ENCODE measurements at places on chromosomes 16 and 17. TPM values are rescaled to one million over a fixed set of nuclear protein-coding genes. Genes with fewer than 3 reads are reported as not detected.

- H3K36me3 ChIP-seq = peaks cover 22% of the 10 kb centered on the region
- H3K27me3 ChIP-seq = no peaks in the 10 kb centered on the region
- no peak for DNase-seq
- peaks cover 10% of the 10 kb centered on the region for H3K4me1 ChIP-seq
- no peak overlapping the region for H3K27ac ChIP-seq
Observed at GRCh38 chr17:42225646-42226045, 31.4 kb upstream of the GHDC start.

GRCh38 chr16:2845116-2845515, 12.9 kb downstream of the PRSS22 start:
- H3K4me3 ChIP-seq = no peak overlapping the region
- H3K27ac ChIP-seq = no peak overlapping the region
- peaks cover 33% of the 10 kb centered on the region for H3K4me1 ChIP-seq
- peaks cover 4% of the 10 kb centered on the region for H3K27me3 ChIP-seq
- no peaks in the 10 kb centered on the region for H3K36me3 ChIP-seq
- no peak for DNase-seq

DNA sequence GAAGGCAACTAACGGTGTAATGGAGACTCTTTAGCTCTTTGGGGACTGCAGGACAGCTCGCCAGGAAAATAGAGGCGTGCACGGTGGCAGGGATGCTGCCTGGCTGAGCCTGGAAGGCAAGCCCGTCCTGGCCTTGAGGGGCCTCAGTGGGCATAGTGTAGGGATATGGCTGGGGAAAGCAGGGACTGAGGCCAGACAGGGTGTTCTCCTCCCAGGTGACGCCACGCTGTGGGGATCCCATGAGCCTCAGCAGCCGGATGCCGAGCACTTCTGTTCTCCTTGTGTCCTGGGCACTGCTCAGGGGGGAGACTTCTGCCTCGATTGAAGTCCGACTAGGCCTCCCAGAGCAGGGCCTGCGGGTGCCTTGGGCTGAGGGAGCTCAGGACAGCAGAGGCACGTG, 89.2 kb downstream of the NPIPB11 start:
- no peaks in the 10 kb centered on the region for H3K36me3 ChIP-seq
- H3K27me3 ChIP-seq = no peaks in the 10 kb centered on the region
- no peak overlapping the region for H3K27ac ChIP-seq

DNA sequence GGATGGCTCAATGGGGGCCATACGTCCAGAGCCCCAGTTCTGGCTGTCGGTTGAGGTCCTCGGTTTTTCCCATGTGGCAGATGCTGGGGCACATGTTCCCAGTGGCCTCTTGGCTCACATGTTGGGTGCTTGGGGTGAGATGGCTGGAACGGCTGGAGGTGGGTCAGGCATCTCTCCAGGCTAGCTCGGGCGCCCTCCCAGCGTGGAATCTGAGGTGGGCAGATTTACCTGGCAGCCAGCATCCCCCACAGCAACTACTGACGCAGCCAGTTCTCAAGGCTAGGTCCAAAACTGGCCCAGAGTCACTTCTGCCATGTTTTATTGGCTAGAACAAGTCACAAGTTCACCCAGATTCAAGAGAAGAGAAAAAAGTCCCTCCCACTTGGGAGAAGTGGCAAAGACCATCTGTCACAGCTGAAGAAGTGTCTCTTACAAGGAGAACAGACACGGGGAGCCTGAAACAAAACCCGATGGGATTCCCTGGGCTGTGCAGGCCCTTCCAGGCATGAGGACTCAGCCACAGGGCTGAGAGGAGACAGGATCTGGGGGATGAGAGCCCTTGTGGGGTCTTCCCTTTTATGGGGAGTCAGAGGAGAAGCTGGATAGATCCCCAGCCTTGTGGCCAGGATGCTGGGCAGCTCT, 15.2 kb downstream of the ACE start:
- DNase-seq = no peak
- H3K36me3 ChIP-seq = no peaks in the 10 kb centered on the region
- no peak overlapping the region for H3K4me3 ChIP-seq
- H3K27me3 ChIP-seq = peaks cover 3% of the 10 kb centered on the region
- no peaks in the 10 kb centered on the region for H3K4me1 ChIP-seq
- H3K27ac ChIP-seq = no peak overlapping the region

GRCh38 chr17:64147110-64148016, 17.4 kb upstream of the ERN1 start:
- H3K27ac ChIP-seq = no peak overlapping the region
- H3K36me3 ChIP-seq = peaks cover 24% of the 10 kb centered on the region
- H3K4me3 ChIP-seq = no peak overlapping the region
- no peak for DNase-seq

DNA sequence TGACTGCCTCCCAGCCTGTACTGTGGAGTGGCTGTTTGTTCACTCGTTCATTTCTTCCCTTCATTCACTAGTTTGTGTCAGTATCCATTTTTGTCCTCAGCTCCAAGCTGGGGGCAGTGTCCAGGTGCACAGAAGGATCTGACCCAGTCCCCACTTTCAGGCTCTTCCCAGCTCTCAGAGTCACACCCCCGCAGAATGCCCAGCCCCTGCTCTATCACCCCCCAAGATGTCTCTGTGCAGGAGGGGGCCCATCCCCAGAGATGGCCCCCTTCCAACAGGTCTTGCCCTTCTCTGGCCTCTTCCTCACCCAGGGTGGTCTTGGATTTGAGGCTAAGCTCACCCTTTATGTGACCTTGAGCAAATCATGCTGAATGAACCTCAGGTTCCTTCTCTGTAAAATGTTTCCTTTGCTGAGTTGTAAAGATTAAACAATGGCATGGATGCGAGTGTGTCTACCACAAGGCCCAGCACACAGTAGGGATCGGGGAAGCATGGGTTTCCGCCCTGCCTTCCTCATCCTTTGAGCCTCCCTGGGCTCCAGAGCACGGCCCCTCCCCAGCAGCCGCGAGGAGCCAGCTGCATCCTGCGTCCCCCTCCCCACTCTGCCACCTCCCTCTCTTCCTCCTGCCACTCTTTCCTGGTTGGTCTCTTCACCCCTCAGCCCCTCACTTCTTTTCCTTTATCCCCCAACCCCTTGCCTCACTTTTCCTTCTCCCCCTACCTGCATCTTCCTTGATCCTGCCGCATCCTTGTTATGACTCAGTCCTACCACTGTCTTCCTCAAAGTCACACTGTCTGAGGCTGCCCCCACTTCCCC, 2.8 kb downstream of the FBXL19 start:
- H3K27me3 ChIP-seq = no peaks in the 10 kb centered on the region
- no peaks in the 10 kb centered on the region for H3K36me3 ChIP-seq
- H3K4me3 ChIP-seq = peak overlapping the region; percentile 50
- DNase-seq = no peak
- H3K27ac ChIP-seq = peak overlapping the region; percentile 32

GRCh38 chr16:54015147-54015546, 271.4 kb downstream of the IRX3 start:
- no peak for DNase-seq
- H3K4me1 ChIP-seq = peaks cover 3% of the 10 kb centered on the region

DNA sequence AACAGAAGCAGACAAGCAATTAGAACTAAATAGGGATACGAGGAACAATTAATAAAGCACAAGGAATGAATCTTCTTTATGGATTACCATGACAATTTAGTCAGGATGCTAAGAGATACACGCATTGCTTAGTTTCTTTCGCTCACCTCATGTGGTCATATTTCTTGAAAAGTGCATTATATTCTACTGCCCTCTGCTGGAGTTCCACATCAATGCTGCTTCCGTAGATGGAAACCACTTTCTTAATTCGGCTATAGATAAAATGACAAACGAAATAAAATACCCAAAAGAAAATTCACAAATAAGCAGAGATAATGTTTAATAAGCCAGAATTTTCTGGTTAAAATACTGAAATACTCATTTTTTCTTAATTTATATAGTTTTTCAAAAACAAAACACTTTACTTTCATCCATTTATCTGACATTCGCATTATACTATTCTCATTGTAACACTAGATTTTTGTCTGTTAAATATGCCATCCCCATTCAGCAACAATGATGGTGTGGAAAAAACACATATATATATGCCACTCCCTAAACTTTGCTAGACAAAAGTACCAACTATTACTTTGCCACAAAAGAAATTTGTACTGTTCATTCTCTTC, 22.0 kb upstream of the PHLPP2 start:
- peaks cover 20% of the 10 kb centered on the region for H3K36me3 ChIP-seq
- no peak overlapping the region for H3K4me3 ChIP-seq
- H3K4me1 ChIP-seq = peaks cover 3% of the 10 kb centered on the region

GRCh38 chr16:64866021-64866420, 255.8 kb downstream of the CDH11 start:
- no peaks in the 10 kb centered on the region for H3K36me3 ChIP-seq
- DNase-seq = no peak
- H3K4me1 ChIP-seq = no peaks in the 10 kb centered on the region
- no peak overlapping the region for H3K4me3 ChIP-seq

- no peak overlapping the region for H3K4me3 ChIP-seq
- no peak overlapping the region for H3K27ac ChIP-seq
Observed at GRCh38 chr17:18138065-18138749, 29.7 kb downstream of the MYO15A start.

DNA sequence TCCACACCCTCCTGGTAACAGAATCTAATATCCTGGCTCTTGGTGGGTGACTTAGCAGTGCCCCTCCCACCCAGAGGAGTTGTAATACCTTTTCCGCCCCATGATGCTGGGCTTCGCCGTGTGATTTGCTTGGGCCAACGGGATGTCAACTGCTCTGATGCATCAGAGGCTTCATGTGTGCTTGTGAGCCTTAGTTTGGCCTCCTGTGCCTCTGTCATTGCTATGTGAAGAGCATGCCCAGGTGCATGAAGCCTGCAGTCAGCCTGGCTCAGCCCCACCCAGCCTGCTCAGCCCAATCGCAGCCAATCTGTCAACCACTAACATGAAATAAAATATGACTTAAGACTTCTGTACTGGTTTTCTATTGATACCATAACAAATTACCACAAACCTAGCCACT, 201.2 kb upstream of the RPL38 start:
- no peaks in the 10 kb centered on the region for H3K36me3 ChIP-seq
- peaks cover 8% of the 10 kb centered on the region for H3K27me3 ChIP-seq
- DNase-seq = no peak
- no peak overlapping the region for H3K27ac ChIP-seq
- H3K4me1 ChIP-seq = no peaks in the 10 kb centered on the region

DNA sequence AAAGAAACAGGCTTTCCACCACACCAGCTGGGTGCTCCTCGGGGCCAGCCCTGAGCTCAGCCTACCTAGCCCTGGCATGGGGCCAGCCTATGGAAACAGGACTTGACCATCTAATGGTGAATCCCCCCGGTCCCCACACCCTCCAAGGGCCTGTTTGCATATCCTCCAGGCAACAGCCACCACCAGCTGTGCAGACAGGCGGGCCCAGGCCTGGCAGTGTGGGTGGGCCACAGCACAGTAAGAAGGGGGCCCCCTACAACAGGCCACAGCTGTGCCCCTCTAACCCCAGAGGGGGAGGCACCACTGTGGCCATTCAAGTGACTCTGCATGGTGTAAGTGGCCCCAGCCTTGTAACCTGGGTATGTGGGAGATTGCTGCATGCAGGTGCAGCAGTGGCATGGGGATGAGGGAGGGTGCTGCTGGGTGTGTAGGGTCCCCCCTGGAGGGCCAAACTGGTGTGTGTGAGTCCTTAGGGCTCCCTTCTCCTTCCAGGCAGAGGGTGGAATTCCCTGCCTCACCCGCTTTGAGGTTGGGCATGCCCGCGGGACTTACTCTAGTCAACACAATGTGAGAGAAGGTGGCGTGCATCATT, 148.2 kb downstream of the C16orf78 start:
- no peaks in the 10 kb centered on the region for H3K36me3 ChIP-seq
- no peaks in the 10 kb centered on the region for H3K27me3 ChIP-seq
- H3K27ac ChIP-seq = no peak overlapping the region
- no peak for DNase-seq
- H3K4me1 ChIP-seq = peaks cover 2% of the 10 kb centered on the region
- H3K4me3 ChIP-seq = no peak overlapping the region

DNA sequence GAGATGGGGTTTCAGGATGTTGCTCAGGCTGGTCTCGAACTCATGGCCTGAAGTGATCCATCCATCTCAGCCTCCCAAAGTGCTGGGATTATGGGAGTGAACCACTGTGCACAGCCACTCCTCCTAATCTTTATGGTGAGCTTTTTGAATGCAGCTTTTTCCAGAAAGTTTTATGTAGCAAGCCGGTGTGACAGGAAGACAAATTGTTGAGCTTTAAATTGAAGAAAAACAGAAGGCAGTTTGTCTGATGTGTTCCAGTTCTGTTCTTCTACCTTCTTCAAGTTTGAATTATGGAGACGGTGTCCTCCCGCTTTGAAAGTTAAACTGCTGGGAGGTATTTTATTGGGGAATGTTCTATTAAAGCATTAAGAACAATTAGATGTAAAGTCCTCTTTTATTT, 177.1 kb downstream of the SNX29 start:
- no peaks in the 10 kb centered on the region for H3K27me3 ChIP-seq
- peaks cover 3% of the 10 kb centered on the region for H3K4me1 ChIP-seq
- H3K4me3 ChIP-seq = no peak overlapping the region
- no peak overlapping the region for H3K27ac ChIP-seq
- H3K36me3 ChIP-seq = peaks cover 2% of the 10 kb centered on the region

DNA sequence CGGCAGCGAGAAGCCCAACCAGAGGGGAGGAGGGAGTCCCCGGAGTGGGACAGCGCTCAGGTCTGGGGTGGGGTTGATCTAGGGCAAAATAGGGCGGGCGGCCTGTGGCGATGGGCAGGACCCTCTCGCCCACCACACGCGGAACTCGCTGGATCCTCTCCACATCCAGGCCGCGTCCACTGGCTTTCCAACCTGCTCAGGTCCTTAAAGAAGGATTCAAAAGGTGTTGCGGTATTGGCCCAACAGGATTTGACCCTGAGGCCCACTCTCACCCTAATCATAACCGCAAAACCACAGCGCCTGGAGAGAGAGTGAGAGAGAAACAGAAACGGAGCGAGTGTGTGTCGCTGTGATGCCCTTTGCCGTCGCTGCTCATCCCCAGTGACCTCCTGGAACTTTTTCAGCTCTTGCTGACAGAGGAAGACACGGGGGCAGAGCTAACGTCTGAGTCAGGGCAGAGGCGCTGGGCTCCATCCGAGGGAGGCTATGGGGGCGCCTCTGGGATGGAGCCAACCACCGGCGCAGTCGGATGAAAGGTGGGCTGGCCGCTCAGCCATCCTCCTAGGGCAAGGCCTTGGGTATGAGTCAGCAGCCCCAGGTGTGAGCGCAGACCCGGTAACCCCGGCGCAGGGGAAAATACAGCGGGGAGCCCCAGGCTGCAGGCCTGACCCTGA, 16.7 kb upstream of the OR1F1 start:
- DNase-seq = peak; percentile 63
- peak overlapping the region; percentile 78 for H3K4me3 ChIP-seq
- peak overlapping the region; percentile 54 for H3K27ac ChIP-seq
- peaks cover 34% of the 10 kb centered on the region for H3K4me1 ChIP-seq
- H3K36me3 ChIP-seq = no peaks in the 10 kb centered on the region

- H3K4me1 ChIP-seq = peaks cover 44% of the 10 kb centered on the region
- no peaks in the 10 kb centered on the region for H3K27me3 ChIP-seq
- H3K4me3 ChIP-seq = peak overlapping the region; percentile 70
- DNase-seq = no peak
- H3K36me3 ChIP-seq = peaks cover 13% of the 10 kb centered on the region
Observed at GRCh38 chr17:48102043-48102750, 919 bp upstream of the CBX1 start.

The FOXJ1 gene
- total RNA-seq = 5.4 TPM

The CHST6 gene
- total RNA-seq = not detected

The MC1R gene
- 7.4 TPM for total RNA-seq

The BRD7 gene
- 81.4 TPM for total RNA-seq

The CRYM gene
- not detected for total RNA-seq
